ENCODE measurements at places on chromosomes 7 and 10.

DNA sequence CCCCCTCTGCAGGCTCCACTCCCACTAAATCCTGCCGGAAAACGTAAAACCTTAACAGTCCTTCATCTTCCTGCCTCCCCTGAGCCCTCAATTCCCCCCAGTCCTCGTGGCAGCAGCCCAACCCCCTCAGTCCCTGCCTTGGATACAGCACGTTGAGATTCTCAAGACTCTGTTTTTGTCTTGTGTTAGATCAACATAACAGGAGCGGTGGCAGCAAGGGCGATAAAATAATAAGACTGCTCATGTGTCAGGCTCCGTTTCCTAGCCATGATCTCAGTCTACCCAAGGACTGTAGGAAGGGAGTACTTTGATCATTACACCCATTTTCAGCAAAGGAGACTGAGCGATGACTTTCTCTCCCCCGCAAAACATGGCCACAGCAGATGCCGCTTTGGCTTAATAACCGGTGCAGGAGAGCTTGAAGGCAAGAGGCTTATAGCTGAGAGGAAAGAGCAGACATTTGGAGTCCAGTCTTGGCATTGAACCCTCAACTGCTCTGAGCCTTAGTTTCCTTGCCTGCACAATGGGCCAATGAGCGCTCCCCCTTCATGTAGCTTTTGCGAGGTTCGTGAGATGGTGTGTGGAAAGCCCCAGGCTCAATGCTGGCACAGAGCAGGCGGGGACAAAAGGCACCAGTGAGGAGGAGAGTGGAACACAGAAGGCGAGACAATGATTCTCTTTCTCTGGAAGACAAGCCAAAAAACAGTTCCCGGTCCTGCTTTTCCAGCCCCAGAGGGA is 42.1 kb upstream of the PCBD1 start:
- DNase-seq, result no peak
- H3K27me3 ChIP-seq, result no peaks in the 10 kb centered on the region
- H3K4me1 ChIP-seq, result peaks cover 11% of the 10 kb centered on the region
- H3K4me3 ChIP-seq, result no peak overlapping the region

GRCh38 chr10:725786-726185 is 36.3 kb upstream of the DIP2C start:
- H3K4me3 ChIP-seq, result no peak overlapping the region
- no peak overlapping the region for H3K27ac ChIP-seq
- no peaks in the 10 kb centered on the region for H3K36me3 ChIP-seq
- H3K4me1 ChIP-seq, result no peaks in the 10 kb centered on the region
- DNase-seq, result no peak

GRCh38 chr10:124180947-124181549 is 87.7 kb upstream of the CHST15 start:
- H3K27ac ChIP-seq, result no peak overlapping the region
- no peaks in the 10 kb centered on the region for H3K36me3 ChIP-seq
- H3K27me3 ChIP-seq, result no peaks in the 10 kb centered on the region
- H3K4me1 ChIP-seq, result no peaks in the 10 kb centered on the region
- no peak overlapping the region for H3K4me3 ChIP-seq

DNA sequence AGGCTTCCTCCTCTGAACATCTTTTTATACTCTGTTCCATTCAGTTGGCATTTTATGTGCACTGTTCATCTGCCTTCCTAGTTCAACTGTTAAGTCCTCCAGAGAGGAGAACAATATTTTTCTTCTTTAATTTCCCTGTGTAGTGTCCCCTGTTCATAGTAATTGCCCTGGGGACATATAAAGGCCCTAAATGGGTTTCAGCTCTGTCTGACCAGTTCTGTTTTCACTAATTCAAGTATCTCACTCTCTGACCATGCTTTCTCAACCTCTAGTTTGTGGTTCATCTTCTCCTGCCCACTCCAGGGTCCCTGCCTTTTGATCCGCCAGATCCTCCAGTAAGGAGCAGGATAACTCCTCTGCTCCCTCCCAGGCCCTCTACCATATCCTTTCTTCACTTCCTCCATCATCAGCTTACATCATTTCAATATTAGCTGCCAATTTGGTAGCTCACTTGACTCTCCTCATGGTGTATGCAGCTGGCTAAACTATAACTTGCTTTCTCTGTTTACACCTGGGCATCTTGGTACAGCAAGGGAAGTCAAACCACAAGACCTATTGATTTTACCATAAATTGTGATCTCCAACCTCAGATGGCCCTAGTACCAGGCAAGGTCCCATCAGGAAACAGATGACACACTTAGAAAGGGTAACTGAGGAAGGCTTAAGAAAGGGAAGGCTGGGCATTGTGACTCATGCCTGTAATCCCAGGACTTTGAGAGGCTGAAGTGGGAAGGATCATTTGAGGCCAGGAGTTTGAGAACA is 17.7 kb upstream of the C10orf67 start:
- H3K27me3 ChIP-seq, result no peaks in the 10 kb centered on the region
- no peak overlapping the region for H3K27ac ChIP-seq
- no peaks in the 10 kb centered on the region for H3K36me3 ChIP-seq
- no peaks in the 10 kb centered on the region for H3K4me1 ChIP-seq

DNA sequence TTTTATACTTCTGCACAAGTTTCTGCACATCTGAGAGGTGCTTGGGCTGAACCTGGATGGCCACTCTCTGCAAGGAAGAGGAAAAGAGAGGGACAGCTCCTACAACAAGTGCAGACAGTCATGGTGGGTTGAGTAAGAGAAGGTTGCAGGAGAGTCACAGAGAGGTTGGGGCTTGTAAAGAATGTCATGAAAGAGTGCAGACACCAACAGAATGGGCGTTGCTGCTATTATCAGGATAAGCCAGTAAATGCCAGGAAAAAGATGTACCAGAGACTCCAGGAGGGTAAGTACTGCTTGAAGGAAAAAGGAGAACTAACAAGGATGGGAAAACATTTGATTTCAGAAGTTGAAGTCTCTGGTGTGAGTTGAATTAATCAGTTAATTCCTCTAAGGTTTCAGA is 77.8 kb upstream of the NRP1 start:
- H3K4me1 ChIP-seq, result no peaks in the 10 kb centered on the region
- H3K36me3 ChIP-seq, result no peaks in the 10 kb centered on the region
- H3K27me3 ChIP-seq, result no peaks in the 10 kb centered on the region
- no peak overlapping the region for H3K27ac ChIP-seq
- no peak overlapping the region for H3K4me3 ChIP-seq

DNA sequence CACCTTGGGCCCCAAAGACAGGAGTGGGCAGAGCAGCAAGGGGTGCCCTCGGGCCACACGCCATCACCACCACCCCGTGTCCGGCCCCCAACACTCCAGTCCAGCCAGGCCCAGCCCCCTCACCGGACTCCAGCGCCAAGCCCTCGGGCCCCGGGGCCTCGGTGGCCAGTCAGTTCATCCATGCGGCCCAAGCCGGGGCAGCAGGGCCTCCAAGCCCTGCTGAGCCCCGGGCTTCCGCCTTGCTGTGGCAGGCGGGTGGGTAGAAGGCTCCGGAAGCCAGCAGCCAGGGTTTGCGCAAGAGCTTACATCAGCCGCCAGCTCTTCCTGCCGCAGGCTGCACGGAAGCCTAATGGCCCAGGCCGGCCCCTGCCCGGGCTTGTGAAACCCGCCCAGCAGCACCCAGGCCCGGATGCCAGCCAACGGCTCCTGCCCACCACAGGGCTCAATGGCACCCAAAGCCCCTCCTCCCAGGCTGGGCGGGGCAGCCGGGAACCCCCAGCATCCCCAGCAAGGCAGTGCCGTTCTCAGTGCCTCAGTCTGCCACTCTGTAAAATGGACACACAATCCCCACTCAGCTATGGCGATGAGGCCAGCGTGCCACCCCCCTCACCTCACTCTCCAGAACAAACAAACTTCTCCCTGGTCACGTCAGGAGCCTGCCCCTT is 26.5 kb downstream of the TNRC18 start:
- no peak for DNase-seq
- H3K4me3 ChIP-seq, result no peak overlapping the region
- H3K27ac ChIP-seq, result no peak overlapping the region

DNA sequence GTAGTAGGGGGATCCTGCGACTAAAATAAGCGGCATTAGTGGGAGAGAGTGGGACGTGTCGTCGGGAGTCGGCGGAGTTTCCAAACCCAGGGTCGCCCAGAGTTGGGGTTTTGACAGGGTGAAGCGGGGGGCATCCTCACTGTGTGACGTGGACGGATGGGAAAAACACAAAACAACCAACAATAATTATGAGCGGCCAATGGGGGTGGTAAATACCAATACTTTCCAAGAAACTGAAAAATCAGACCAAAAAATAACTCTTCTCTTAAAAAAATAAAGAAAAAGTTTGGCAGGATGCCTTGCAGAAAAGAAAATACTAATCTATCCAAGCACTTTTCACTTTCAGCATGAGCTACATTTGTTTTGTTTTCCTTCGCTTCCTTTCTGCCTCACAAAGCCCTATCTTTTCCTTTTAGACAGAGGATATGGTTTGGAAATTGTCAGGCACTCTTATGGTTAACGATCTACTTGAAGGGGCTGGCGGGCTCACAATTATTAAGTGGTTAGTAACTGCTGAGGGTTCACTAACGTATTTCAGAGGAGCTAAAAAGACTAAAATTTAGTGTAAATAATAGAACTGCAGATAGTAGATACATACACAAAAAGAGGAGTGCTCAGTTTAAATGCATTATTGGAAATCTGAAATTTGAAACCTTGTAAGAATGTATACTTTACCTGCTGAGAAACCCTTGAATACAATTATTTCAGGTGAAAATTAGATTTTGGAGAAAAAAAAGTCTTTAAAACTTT is 802 bp upstream of the CDK6 start:
- peak overlapping the region; percentile 95 for H3K4me3 ChIP-seq
- peaks cover 7% of the 10 kb centered on the region for H3K4me1 ChIP-seq
- no peak overlapping the region for H3K27ac ChIP-seq
- no peak for DNase-seq
- H3K27me3 ChIP-seq, result no peaks in the 10 kb centered on the region
- peaks cover 2% of the 10 kb centered on the region for H3K36me3 ChIP-seq

GRCh38 chr10:117005026-117005526 is at the start of gene SHTN1:
SHTN1 (minus strand) TSS chr10:117005187; CDS start chr10:117005079, 108 bp downstream.
- peak within 1 kb of the TSS; percentile 73 for H3K4me3 ChIP-seq
- H3K4me1 ChIP-seq, result no peaks in the 10 kb centered on the region
- H3K36me3 ChIP-seq, result no peaks in the 10 kb centered on the region
- peak; percentile 89 for DNase-seq
- H3K27ac ChIP-seq, result no peak within 1 kb of the TSS

Measured in endodermal cell (in vitro differentiated cells).